Fibroblast of the conjunctiva (primary cell): ENCODE measurements at places on chromosomes 7 and 10.

GRCh38 chr10:69815104-69815503 is 13.4 kb downstream of the COL13A1 start:
- DNase-seq, result no peak

- DNase-seq, result no peak
Observed at GRCh38 chr7:100575206-100575631, 1.5 kb upstream of the SAP25 start.

DNA sequence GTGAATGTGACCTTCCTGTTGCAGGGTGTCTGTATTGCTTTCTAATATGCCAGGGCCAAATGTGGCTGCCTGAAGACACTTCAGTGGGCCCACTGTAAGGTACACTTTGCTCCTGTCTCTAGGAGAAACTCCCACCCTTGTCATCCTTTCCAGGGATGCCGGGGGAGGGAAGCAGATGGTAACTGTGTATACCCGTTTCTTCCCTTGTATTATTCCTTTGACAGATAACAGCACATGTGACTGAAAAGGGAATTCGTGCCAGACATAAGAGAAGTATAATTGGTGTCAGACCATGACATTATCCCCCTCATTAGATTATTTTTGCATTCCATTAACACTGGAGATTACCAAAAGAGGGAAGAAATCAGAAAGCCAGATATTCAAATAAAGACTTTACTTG is 317.7 kb downstream of the CAMK1D start:
- DNase-seq, result no peak

- no peak for DNase-seq
Observed at GRCh38 chr7:148835854-148836253, 48.2 kb downstream of the EZH2 start.

DNA sequence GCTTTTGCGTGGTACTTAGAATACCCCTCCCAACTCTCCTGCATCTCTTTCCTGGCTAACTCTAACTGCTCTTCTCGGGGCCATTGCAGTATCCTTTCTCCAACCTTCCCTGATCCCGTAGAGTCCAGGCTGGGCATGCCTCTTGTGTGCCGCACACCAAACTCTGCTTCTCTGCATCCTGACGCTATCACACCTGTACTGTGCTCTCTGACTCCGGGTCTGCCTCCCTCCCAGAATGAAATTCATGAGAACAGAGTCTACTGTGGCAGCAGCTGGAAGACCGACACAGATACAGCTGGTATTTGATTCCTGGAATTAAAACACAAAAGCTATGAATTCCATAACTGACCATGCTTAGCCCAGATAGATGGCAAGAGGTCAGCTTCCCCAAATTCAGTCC is 60.9 kb downstream of the C10orf67 start:
- DNase-seq, result no peak

DNA sequence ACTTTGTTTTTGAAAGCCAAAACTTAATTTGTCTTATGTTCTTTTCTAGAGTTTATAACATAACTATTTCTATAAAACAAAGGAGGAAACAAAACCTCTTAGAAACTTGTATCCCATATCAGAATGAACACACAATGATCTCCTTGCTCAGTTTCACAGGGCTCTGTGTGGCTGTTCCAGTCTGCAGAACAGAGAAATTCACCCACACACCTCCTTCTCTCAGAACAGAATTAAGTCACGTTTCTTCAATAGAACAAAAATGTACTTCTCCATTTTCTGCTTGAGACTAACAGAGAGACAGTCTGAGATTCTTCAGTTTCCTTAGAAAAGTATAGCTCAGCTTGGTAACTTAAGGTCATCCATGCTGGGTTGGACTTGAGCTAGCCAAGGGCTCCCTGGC is 15.8 kb upstream of the DOCK1 start:
- no peak for DNase-seq

DNA sequence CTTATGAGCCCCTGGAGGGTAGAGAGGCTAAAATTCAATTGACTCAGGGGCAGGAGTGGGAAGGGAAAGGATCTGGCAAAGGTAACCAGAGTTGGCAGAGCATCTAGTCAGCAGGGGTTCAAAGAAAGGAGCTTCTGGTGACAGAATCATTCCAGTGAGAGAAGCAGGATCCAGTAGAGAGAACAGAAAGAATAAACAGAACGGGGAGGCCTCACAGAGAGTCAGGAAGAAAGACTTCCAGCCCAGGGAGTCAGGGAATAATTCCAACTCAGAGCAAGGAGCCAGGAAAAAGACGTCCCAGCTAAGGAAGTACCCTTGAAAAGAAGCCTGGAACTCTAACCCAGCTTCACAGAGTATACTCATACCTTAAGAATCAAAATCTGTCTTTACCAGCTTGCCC is 66.6 kb upstream of the CPXM2 start:
- DNase-seq, result no peak

DNA sequence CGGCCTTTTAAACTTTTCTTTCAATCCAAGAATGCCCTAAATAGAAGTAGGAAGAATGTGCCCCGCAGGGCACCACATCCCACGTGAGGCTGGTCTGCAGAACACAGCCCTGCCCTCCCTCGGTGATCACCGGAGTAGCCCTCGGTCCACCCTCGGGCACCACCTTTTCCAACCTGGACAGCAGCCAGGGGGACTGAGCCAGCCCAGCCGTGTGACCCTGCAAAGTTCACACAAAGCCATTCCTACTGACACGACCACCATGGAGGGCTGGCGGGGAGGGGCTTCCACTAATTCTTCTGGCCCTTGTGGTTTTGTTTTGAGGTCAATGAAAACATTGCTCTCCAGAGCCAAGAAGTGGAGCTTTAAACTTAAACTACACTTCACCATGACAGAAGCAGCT is 132.2 kb downstream of the TCERG1L start:
- no peak for DNase-seq

- no peak for DNase-seq
Observed at GRCh38 chr7:115475761-115476385, 554.0 kb downstream of the MDFIC start.
